ENCODE measurements at places on chromosomes 3 and 15. TPM values are rescaled to one million over a fixed set of nuclear protein-coding genes. Genes with fewer than 3 reads are reported as not detected.

Gene ZNF501
- total RNA-seq, result 3.9 TPM

Gene LRRC31
- not detected for total RNA-seq

Gene EDEM1
- total RNA-seq, result 55.9 TPM

Gene ALS2CL
- 71.6 TPM for total RNA-seq

Gene HDC
- not detected for total RNA-seq

Gene STRIT1
- not detected for total RNA-seq

Gene PDCD6IP
- 203 TPM for total RNA-seq

Gene TGM5
- total RNA-seq, result 1.7 TPM

Gene DPH6
- total RNA-seq, result 14.8 TPM

Gene GCNT3
- 0.52 TPM for total RNA-seq

Gene USP19
- total RNA-seq, result 72.1 TPM

Gene ITPKA
- total RNA-seq, result 5.3 TPM

Gene SLC24A5
- total RNA-seq, result not detected

DNA sequence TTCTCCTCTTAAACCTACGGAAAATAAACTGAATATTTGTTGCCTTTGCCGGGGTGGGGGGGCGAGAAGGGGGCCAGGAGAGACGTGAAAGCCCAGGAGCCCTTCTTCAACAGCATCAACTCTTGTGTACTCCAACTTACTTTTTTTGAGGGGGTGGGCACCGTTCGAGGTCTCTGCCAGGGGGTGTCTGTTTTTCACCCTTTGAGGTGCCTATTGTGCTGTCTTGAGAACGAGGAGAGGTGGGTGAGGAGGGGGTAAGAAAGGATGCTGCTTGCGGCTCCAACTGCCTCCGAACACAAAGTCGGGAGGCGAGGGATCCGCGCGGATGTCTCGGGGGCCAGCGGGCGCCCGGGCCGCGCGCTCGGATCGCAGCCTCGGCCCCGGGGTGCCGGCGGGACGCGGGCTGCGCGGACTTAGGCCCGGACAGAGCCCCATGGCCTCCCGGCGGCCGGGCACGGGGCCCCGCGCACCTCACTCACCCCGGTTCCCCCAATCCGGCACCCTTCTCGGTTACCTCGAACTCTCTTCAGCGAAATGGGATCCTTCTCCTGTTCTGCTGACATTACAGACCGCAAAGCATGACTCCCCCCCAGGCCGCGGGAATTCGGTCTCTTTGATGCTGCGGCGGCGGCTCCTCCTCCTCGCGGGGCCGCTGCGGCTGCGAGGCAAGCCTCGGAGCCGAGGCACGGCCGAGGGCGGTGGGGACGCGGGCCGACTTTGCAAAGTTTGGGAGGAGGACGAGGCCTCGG, 650 bp downstream of the PYGO1 start:
- no peak overlapping the region for H3K27ac ChIP-seq
- no peaks in the 10 kb centered on the region for H3K27me3 ChIP-seq
- no peaks in the 10 kb centered on the region for H3K36me3 ChIP-seq
- peak overlapping the region; percentile 73 for H3K4me3 ChIP-seq

DNA sequence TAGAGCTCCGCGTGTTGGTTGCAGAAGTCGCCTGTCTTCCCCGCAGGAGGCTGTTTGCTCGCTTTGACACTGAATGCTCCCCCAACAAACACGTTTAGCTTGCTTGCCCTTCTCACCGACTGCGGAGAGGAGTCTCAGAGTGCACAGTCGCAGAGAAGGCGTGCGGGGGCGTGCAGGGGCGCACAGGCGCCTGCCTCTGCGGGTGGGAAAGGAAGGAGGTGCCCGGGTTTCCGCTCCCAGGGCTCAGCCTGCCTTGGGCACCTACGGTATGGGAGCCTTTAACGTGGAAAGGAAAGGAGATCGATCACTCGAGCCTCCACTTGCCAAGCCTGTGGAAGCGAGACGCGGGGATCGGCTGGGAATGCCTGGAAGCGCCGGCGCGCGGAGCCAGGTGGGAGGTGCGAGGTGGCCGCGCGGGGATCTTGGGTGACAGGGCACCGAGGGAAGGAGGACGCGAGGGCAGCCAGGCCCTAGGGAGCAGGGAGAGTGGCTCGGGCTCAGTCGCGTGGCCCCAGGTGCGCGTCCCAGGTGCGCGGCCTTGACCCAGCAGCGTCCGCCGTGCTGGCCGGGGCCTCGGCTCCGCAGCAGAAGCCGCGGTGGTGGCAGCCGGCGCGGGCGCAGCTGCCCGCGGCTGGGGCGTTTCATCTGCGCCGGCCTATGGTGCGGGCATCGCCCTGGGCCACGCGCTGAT, at the start of gene FAN1:
TSS of gene FAN1 (plus strand) at position 419 of the 691 bp plus-strand sequence. CDS start 749 bp downstream, outside the sequence.
- no peaks in the 10 kb centered on the region for H3K36me3 ChIP-seq
- DNase-seq, result peak; percentile 61

DNA sequence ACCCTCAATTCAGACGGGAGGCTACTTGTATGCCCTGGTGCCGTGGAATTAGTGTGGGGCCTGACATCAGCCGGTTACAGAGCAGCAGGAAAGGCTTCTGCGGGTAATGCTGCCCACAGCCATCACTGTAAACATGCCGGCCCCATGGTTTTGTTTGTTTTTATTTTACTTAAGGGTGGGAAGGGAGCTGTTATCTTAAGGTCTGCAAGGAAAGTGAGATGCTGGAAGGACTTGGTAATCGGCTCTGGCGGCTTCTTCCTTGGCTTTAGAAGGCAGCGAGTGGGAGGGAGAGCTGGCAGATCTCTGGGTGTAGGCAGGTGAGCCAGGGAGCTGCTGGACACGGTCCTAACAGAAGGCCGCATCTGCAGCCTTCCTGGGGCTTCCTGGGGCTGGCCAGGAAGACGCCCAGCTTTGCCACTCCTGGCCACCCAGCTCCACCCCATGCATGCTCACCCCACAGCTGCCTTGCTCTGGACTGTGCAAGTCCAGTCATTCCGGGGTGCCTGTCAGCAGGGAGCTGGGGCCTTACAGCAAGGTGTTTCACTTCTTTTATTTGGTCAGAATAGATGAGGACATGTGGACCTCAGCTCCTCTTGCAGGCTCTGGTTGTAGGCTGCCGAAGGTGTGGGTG, 54.1 kb upstream of the FURIN start:
- no peaks in the 10 kb centered on the region for H3K4me1 ChIP-seq
- H3K27ac ChIP-seq, result no peak overlapping the region
- H3K27me3 ChIP-seq, result no peaks in the 10 kb centered on the region
- H3K36me3 ChIP-seq, result 0 out of 2 replicates have a peak, but pooled peaks cover 3% of the 10 kb centered on the region
- DNase-seq, result no peak
- no peak overlapping the region for H3K4me3 ChIP-seq

GRCh38 chr3:56782215-56782614, 19.5 kb downstream of the ARHGEF3 start:
- H3K4me3 ChIP-seq, result no peak overlapping the region
- H3K36me3 ChIP-seq, result no peaks in the 10 kb centered on the region
- no peaks in the 10 kb centered on the region for H3K27me3 ChIP-seq
- H3K4me1 ChIP-seq, result peaks cover 7% of the 10 kb centered on the region

- no peaks in the 10 kb centered on the region for H3K36me3 ChIP-seq
- DNase-seq, result no peak
Observed at GRCh38 chr15:90343302-90343790, 8.7 kb upstream of the ZNF774 start.

DNA sequence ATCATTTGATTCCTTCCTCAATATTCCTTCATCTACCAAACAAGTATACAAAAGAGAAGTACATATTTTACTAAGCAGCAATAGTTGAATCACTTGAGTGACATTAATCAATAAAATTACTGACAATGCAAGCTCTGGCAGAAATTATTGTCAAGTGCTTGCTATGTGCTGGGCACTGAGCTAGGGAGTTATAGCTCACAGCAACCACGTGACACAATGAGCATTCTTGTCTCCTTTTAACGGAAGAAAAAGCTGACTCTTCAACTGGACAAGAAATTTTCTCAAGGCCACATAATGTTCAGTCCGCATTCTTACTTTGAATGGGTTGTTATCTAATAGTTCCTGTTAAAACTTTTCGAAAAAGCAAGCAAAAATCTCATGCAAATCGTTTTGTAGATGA, 500.1 kb downstream of the PYDC2 start:
- H3K4me1 ChIP-seq, result no peaks in the 10 kb centered on the region
- no peak overlapping the region for H3K27ac ChIP-seq
- no peaks in the 10 kb centered on the region for H3K36me3 ChIP-seq
- no peak for DNase-seq
- H3K27me3 ChIP-seq, result no peaks in the 10 kb centered on the region

DNA sequence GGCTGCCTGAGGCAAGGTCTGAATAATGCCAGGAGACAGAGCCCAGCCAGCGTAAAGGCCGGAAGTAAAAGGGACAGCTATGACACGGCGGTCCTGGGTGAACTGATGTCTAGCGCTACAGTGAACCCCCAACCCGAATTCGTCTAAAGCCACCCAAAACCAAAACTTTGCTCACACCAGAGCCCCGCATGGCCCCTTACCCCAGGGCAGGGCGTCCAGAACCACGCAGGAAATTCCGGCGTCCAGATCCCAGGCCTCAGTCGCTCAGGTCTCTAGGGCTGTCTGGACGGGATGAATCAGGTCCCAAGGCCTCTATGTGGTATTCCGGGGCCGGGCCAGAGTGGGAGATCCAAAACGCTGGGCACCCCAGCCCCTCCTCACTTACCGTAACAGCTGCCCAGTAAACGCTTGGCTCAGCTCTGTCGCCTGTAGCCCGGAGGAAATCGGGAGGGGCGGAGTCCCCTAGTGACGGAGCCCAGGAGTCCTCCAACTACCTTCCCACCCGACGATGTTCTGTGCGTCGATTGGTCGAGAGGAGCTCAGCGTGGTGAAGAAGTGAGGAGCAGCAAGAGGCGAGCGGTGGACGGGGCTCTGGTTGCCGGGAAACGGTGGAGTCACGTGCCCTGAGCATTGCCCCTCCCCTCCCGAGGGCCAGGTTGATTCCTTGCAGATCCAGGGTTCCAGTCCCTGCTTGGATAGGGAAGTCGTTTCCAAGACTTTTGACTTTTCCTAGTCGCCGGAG, at the start of gene CCDC32:
TSS of gene CCDC32 (minus strand) at position 452 of the 742 bp plus-strand sequence. CDS start 2,027 bp downstream, outside the sequence.
- H3K4me1 ChIP-seq, result peaks cover 10% of the 10 kb centered on the region
- peak within 1 kb of the TSS; percentile 89 for H3K4me3 ChIP-seq
- peak; percentile 96 for DNase-seq
- no peaks in the 10 kb centered on the region for H3K27me3 ChIP-seq
- no peaks in the 10 kb centered on the region for H3K36me3 ChIP-seq

DNA sequence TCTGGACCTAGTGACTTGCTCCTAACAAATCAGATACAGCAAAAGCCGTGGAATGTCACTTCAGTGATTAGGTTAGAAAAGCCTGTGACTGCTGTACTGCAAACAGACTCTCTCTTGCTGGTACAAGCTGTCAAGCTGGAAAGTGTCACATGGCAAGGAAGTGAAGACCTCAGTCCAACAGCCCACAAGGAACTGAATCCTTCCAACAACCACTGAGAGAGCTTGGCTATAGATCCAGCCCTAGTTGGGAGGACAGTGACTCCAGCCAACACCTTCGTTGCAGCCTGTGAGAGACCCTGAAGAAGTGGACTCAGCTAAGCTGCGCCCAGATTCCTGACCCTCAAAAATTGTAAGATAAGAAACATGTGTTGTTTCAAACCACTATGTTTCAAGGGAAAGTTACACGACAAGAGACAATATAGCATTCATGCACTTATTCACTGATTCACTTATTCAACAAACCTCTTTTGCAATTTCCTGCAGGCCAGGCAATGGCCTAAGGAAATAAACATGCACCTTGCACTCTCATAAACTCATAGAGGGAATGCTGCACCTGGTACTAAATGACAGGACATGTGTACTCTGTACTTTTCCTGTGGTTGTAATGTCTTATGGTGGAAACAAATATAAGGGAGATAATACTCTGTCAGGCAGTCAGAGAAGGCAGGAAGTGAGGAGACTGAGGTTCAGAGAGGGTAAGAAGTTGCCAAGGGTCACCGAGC, 142.9 kb downstream of the CADPS start:
- DNase-seq, result no peak
- H3K36me3 ChIP-seq, result no peaks in the 10 kb centered on the region
- H3K27me3 ChIP-seq, result peaks cover 4% of the 10 kb centered on the region

GRCh38 chr3:163914567-163914966, 1163.7 kb downstream of the SI start:
- no peaks in the 10 kb centered on the region for H3K36me3 ChIP-seq
- no peaks in the 10 kb centered on the region for H3K27me3 ChIP-seq
- H3K27ac ChIP-seq, result no peak overlapping the region
- H3K4me1 ChIP-seq, result no peaks in the 10 kb centered on the region
- DNase-seq, result no peak

DNA sequence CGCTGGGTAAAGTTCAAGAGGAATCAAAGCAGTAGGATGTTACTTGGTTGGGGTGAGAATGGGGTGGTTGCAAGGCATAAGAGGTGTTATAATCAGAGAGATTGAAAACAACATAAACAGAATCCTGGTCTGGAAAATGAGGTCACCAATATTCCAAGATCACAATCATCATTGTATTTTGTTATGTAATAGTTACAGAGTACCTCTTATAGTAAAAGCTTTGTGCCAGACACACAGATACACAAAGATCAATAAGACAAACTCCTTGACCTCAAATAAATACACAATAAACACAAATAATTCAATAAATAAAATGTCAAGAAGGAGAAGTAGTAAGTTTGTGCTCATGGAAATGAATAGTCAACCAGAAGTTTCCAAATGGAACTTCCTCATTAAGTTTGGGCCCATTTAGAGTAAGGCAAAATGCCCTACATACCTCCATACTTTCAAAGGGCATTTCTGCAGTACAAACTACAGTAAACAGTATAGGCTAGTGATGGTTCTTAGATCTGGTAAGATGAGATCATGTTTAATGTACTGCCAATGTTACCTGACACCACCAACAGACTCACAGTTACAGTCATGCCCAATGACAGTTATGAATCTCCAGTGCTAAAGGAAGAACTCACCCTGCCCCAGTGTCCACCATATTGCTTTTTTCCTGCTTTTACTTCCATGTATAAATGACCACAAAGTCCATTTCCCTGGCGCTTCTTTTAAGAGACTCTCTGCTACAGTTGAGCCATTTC, 93.4 kb downstream of the KCNMB2 start:
- no peak for DNase-seq
- no peak overlapping the region for H3K4me3 ChIP-seq
- H3K27ac ChIP-seq, result no peak overlapping the region
- H3K4me1 ChIP-seq, result no peaks in the 10 kb centered on the region
- H3K36me3 ChIP-seq, result no peaks in the 10 kb centered on the region

GRCh38 chr3:185760550-185760949, 64.3 kb downstream of the IGF2BP2 start:
- H3K27me3 ChIP-seq, result no peaks in the 10 kb centered on the region
- H3K36me3 ChIP-seq, result peaks cover 32% of the 10 kb centered on the region
- DNase-seq, result no peak
- H3K27ac ChIP-seq, result 0 out of 2 replicates have a peak overlapping the region, but pooled peaks have one; percentile 2
- no peak overlapping the region for H3K4me3 ChIP-seq
- H3K4me1 ChIP-seq, result peaks cover 49% of the 10 kb centered on the region

GRCh38 chr3:184338511-184338945, 1.1 kb downstream of the FAM131A start:
- no peaks in the 10 kb centered on the region for H3K27me3 ChIP-seq
- no peak overlapping the region for H3K4me3 ChIP-seq
- peaks cover 9% of the 10 kb centered on the region for H3K36me3 ChIP-seq
- H3K27ac ChIP-seq, result no peak overlapping the region
- H3K4me1 ChIP-seq, result peaks cover 35% of the 10 kb centered on the region

GRCh38 chr3:135272026-135272669, 477.1 kb downstream of the EPHB1 start:
- H3K4me1 ChIP-seq, result no peaks in the 10 kb centered on the region
- no peak for DNase-seq
- no peak overlapping the region for H3K27ac ChIP-seq
- H3K27me3 ChIP-seq, result peaks cover 19% of the 10 kb centered on the region
- H3K36me3 ChIP-seq, result no peaks in the 10 kb centered on the region
- no peak overlapping the region for H3K4me3 ChIP-seq

Measured in PC-9 (cell line).